Cardiac muscle cell (in vitro differentiated cells and primary cell): ENCODE measurements at places on chromosomes 2 and 18. TPM values are rescaled to one million over a fixed set of nuclear protein-coding genes. Genes with fewer than 3 reads are reported as not detected.

DNA sequence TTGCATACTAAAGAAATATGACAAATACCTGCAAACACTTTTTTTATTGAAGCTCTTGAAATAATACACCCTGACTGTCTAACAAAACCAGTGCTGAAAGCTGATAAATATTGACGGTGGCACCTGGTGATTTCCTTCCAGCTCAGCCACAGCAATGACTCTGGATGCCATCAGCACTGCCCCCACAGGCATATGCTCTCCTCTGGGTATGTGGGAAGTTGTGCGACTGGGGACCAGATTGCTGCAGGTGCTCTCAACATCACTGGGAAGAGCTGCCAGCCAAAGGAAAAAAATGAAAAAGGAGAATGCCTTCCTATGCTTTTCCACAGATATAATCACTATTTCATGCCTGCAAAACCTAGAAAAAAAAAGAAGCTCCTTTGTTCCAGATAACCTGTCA lies 141.5 kb downstream of the PIGN start:
- H3K27ac ChIP-seq: no peak overlapping the region
- no peak for DNase-seq
- no peaks in the 10 kb centered on the region for H3K36me3 ChIP-seq
- H3K4me3 ChIP-seq: no peak overlapping the region

GRCh38 chr2:145116056-145116455 lies 596.1 kb upstream of the ZEB2 start:
- H3K4me3 ChIP-seq: no peak overlapping the region
- no peak for DNase-seq
- H3K27me3 ChIP-seq: no peaks in the 10 kb centered on the region
- H3K27ac ChIP-seq: no peak overlapping the region

The CAPN13 gene
- not detected in 2 replicates for total RNA-seq

The CCL20 gene
- not detected in 2 replicates for total RNA-seq

DNA sequence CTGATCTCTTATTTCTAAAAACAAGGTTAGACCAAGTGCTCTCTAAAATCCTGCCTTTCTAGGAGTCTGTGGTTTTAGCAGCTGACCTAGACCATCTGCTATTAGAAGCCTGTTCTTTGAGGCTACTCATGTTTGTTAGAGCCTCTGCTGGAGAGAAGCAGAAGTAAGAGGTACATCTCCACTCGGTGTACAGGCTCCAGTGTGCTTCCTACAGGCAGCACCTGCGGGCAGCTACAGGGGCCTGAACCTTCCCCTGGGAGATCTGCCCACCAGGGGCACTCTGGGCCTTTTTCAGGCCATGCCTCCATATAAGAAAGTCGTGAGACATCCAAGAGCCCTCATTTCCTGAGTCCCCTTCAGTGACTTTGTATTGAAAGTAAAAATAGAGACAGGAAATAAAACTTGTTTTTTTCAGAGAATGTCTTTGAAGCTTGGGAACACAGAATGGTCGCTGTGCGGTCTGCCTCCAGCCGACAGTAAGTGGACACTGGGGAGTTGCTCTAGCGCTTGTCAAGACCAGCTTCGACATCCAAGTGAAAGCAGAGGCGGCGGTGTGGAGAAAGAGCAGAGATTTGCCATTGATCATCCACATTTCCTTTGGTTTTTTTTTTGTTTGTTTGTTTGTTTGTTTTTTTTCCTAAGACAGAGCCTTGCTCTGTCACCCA lies 31.7 kb downstream of the ONECUT2 start:
- no peak for DNase-seq
- H3K4me1 ChIP-seq: no peaks in the 10 kb centered on the region
- H3K27me3 ChIP-seq: no peaks in the 10 kb centered on the region
- no peak overlapping the region for H3K4me3 ChIP-seq
- H3K36me3 ChIP-seq: no peaks in the 10 kb centered on the region

The UNC80 gene
- total RNA-seq: 0.25 and 0.54 TPM in 2 replicates

- no peaks in the 10 kb centered on the region for H3K36me3 ChIP-seq
- H3K4me1 ChIP-seq: no peaks in the 10 kb centered on the region
- peak; percentile 44 for DNase-seq
- no peaks in the 10 kb centered on the region for H3K27me3 ChIP-seq
Observed at GRCh38 chr2:28449488-28450395, 46.1 kb upstream of the PLB1 start.

DNA sequence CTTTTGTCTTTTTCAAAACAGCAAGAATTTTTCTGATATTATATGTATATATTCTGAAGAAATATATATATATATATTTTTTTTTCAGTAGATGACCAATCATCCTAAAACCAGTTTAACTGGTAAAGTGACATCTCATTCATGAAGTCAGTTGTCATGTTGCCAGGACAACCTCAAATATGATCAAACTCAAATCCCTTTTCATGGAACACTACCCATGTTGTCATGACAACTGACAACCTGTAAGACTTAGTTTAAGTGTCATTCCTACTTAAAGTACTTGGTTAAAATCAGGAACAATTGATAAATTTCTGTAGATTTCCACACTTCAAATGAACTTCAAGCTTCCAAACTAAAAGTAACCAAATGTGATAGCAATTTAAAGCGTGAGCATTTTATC lies 101.8 kb upstream of the ERBB4 start:
- H3K27ac ChIP-seq: no peak overlapping the region
- DNase-seq: no peak
- H3K27me3 ChIP-seq: no peaks in the 10 kb centered on the region
- H3K4me3 ChIP-seq: no peak overlapping the region
- no peaks in the 10 kb centered on the region for H3K4me1 ChIP-seq

DNA sequence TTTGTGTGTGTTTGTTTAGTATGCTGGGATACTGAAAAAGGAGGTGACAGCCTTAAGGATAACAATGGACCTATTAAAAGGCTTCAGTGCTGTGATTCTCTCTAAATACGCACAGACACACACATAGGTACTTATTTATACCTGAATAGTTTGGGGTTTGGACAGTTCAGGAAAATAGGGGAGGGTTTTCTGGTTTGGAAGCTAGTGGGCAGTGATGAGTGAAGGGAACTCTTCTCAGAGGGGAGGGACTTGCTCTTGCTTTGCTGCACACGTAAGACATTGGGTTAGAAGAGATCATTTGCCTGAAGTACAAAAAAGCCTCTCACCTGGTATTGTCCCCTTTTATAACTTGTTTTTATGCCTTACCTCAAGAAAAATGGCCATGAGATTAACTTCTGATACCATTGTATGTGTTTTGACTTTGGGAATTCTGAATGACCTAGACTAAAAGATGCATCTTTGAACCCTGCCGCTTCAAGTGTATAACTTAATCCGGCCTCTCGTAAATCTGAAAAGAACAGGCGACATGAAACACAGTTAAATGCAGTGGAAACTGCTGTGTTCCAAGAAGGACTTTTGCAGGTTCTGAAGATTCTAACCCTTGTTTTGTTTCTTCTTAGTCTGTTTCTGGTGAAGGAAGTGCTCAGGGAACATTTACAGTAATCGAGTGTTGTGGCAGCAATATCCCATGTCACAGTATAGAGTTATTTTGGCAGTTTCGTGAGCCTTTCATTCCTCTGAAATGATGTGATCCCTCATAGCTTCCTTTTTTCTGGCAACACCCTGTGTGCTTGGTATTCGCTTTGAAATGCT lies 2.5 kb downstream of the CRIM1 start:
- peak overlapping the region; percentile 84 for H3K4me3 ChIP-seq
- H3K27ac ChIP-seq: no peak overlapping the region
- peaks cover 66% of the 10 kb centered on the region for H3K27me3 ChIP-seq
- no peaks in the 10 kb centered on the region for H3K4me1 ChIP-seq
- DNase-seq: peak; percentile 75

DNA sequence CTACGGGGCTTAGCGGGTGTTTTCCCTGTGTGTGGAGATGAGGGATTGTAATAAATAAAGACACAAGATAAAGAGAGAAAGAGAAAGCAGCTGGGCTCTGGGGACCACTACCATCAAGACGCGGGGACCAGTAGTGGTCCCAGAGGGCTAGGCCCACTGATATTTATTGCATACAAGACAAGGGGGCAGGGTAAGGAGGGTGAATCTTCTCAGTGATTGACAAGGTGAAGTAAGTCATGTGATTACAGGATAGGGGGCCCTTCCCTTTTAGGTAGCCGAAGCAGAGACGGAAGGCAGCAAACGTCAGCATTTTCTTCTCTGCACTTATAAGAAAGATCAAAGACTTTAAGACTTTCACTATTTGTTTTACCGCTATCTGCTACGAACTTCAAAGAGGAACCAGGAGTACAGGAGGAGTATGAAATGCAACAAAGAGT lies 4.5 kb upstream of the GAL3ST2 start:
- H3K27me3 ChIP-seq: no peaks in the 10 kb centered on the region
- no peak overlapping the region for H3K4me3 ChIP-seq
- H3K4me1 ChIP-seq: peaks cover 9% of the 10 kb centered on the region
- H3K27ac ChIP-seq: no peak overlapping the region
- no peak for DNase-seq
